ENCODE measurements at places on chromosomes 7 and 10. TPM values are rescaled to one million over a fixed set of nuclear protein-coding genes. Genes with fewer than 3 reads are reported as not detected.

Gene CHST15
- 133 TPM for total RNA-seq

Gene EIF5AL1
- not detected for total RNA-seq

- peaks cover 28% of the 10 kb centered on the region for H3K36me3 ChIP-seq
- no peak overlapping the region for H3K27ac ChIP-seq
- no peaks in the 10 kb centered on the region for H3K4me1 ChIP-seq
- no peak for DNase-seq
- H3K4me3 ChIP-seq, result no peak overlapping the region
Observed at GRCh38 chr7:75924256-75924655, 9.3 kb downstream of the POR start.

Gene GJC3
- 0.47 TPM for total RNA-seq

- H3K4me1 ChIP-seq, result no peaks in the 10 kb centered on the region
- no peak overlapping the region for H3K4me3 ChIP-seq
- no peaks in the 10 kb centered on the region for H3K36me3 ChIP-seq
- DNase-seq, result no peak
Observed at GRCh38 chr10:31064348-31064747, 32.7 kb upstream of the ZNF438 start.

All from spleen (tissue), 13 donors.